Kidney capillary endothelial cell (primary cell): ENCODE measurements at places on chromosomes 13 and 19.

GRCh38 chr19:46951171-46951986 lies 68.3 kb upstream of the NPAS1 start:
- DNase-seq, result peak; percentile 85

DNA sequence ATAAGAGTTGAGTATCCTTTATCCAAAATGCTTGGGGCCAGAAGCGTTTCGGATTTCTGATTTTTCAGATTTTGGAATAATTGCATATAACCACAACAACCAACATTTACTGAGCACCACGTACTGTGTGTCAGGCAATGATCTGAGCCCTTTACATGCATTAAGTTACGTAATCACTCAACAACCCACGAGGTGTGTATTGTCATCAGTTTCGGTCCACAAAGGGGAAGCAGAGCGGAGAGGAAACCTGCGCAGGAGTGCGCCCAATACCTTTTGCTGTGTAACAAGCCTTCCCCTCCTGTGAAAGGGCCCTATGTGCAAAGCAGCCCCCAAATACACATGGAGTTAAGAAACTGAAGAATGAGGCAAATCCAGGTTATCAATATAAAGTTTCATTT lies 20.7 kb upstream of the NLRP12 start:
- no peak for DNase-seq

DNA sequence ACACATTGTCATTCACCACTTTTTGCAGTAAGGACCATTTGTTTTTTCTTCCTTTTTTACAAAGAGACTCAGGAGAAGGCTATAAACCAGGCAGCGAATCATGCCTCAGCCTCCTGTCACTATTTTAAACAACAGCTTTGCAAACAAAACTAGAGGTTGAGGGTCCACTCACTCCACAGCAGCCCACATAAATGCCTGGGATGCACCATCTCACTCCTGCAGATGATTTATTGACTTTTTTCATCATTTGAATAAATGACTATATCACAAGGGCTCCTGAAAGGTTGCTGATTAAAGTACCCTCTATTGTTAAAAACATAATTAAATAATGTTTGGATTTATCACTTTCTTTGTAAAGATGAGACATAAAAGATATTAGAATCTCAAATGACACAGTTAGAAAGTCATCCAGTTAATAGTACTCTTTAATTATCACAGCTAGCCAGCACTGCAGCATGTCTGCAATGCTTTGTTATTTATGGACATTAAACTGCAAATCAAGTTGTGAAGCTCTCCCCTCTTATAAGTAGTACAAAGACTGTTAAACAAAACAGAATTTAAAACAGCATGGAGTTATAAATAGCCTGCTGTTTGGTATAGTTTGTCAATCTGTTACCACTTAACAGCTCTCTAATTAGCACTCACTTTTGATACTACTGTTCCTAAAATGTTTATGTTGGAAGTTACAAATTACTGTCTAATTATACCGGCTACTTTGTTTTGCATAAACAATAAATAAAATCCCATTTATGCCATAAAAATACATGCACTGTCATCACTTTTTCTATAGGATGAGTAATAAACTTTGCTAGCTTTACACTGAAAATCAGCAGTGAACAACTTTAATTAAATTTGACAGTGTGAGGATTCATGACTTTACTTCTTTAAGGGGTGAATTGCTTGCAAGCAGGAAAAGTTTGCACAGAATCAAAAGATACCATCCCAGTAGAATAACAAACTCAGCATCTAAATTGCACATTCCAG lies 853.2 kb downstream of the UQCRFS1 start:
- DNase-seq, result no peak

GRCh38 chr13:97506511-97506910 lies 72.5 kb downstream of the RAP2A start:
- DNase-seq, result peak; percentile 14

- DNase-seq, result no peak
Observed at GRCh38 chr13:29935309-29935981, 85.0 kb upstream of the UBL3 start.

DNA sequence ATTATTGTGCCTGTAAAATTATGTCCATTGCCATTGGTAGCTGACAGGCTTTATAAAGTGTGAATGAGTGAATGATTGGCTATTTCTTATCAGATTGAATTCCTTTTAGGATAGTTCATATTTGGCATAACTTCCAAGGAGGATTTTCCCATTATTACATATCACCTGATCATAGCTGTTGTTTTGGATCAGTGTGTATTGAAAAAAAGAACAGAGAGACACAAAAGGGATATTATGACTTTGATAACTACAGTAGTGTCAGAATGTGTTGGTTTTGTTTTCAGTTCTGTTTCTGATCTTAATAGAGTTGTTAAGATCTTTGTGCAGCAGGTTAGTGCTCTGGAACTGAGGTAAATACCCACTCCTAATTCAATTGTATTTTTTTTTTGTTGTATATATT lies 103.8 kb downstream of the LRCH1 start:
- no peak for DNase-seq

DNA sequence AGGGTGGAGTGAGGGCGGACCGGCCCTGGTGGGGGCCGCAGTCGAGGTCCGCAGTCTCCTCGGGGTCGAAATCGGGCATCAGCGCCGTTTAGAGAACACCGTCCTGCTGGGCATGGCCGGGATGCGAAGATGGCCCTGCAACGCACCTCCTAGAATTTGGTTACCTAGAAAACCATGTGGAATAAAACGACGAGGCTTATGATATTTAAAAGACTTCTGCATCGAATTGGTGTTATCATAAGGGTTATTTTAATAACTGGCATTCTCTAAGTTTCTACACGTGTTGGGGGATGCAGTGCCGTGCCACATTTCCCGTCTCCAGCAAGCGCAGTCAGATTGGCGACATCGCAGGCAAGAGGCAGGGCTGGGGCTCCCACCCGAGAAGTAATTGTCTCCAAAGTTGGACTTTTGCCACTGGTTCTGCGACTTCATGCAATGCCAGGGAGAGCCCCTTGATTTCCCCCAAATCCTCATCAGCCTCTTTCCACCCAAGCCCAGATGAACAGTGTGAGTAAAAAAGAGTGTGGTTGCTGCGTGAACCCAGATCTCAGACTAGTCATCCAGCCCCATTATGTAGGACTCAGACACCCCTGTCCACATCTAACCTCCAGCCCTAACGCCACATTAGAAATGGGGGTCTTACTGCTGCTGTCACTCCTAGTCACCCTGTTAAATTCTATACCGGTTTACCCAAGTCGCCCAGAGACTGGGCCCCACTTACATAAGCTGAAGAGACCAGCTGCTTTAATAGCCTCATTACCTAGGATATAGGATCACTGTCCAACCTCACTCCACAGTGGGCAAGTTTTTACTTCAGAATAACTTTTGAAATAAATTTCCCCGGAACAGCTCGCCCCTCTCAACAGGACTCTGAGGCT lies 571 bp upstream of the DHRS12 start:
- peak; percentile 31 for DNase-seq

DNA sequence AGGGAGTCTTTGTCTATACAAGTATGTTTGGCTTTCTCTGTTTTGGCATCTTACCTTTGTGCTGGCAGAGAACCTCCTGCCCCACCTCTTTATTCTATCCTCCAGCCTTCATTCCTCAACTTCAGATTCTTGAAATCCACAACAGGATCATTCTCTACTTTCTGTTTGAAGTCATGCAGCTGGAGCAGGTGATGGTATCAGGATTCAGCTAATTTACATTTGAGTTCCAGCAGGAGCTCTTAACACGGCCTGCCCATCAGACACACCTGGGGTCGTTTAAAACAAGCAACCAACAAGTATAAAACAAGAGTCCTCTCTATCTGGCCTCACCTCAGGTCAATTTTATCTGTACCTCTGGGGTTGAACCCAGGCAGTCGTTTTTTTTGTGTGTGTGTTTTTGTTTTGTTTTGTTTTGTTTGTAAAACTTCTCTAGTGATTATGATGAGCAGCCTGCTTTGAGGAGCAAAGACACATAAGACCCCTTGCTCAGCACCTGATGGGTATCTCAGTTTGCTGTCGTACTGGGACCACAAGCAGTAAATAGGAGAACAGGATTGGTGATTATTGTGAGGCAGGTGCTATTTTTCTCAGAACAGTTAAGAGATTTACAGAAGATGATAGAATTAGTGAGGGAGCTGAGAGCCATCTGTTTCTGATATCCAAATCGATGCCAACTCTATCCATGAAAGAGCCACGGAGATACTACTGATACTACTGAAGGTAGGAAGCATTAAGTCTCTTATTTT lies 78.4 kb downstream of the GPC6 start:
- no peak for DNase-seq

DNA sequence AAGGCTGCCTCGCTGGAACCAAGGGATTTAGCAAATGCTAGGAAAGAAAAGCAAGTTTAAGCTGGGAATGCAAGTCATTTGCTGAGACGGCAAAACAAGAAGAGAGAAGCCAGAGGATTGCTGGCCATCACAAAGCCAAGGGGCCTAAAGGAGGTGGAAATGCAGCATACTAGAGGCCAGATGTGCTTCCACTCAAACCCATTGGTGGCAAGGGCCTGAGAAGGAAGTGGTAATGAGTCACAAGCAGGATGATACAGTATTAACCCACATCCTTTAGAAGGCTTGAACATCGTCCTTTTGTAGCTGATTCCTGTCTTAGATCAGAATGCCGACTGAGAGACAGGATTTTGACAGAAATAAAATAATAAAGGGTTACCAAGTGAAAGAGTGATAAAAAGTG lies 68.2 kb downstream of the ITGBL1 start:
- peak; percentile 71 for DNase-seq

DNA sequence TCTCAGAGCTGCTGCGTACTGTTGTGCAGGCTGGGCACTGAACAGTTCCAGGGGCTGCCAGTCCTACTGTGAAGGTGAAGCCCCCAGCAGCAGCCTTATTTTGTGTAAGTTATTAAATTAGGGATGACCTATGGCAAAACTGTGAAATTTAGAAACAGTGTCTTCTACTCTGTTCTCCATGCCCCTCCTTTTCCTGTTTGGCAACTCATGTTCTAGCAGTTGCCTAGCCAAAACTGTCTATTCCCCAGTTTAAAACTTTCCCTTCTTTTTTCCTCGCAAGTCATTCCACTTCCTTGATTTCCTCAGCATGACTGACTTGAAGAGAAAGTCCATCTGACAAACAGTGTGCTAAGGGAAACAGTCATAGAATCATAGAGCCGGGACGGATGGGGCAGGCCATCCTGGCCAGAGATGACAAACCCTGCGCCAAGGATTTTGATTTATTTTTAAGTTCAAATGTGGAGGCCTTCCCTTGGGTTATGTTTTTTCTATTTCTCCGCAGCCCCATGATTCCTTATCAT lies 78.1 kb upstream of the OLFM4 start:
- no peak for DNase-seq

DNA sequence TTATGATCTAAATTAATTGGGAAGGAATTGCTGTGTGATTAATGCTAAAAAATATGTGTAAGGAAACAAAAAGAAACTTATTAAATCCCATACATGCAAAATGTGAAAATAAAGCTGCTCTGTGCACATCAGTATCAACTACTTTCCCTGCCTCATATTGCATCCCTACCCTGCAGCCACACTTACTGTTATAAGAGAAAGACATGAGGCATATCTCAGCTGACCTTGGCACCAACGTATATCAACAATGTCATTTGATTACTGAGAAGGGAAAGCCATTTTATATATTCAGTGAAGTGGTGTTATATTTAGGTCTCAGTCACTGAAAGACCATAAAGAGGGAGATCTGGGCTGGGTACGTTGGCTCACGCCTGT lies 585.1 kb downstream of the GPC6 start:
- no peak for DNase-seq

- DNase-seq, result no peak
Observed at GRCh38 chr13:94988654-94989053, 276.3 kb upstream of the SOX21 start.
